NCI-H1105 treated with DMSO at 0.1 percent for 48 hours (cell line): ENCODE measurements at places on chromosomes 6 and 20.

- no peak for DNase-seq
Observed at GRCh38 chr6:42488129-42488528, 36.4 kb upstream of the TRERF1 start.

- no peak for DNase-seq
Observed at GRCh38 chr20:42261766-42262270, 643.6 kb upstream of the CHD6 start.

GRCh38 chr6:73471686-73472290, 10.3 kb downstream of the MTO1 start:
- no peak for DNase-seq

- no peak for DNase-seq
Observed at GRCh38 chr20:2707353-2708072, 14.9 kb downstream of the EBF4 start.

DNA sequence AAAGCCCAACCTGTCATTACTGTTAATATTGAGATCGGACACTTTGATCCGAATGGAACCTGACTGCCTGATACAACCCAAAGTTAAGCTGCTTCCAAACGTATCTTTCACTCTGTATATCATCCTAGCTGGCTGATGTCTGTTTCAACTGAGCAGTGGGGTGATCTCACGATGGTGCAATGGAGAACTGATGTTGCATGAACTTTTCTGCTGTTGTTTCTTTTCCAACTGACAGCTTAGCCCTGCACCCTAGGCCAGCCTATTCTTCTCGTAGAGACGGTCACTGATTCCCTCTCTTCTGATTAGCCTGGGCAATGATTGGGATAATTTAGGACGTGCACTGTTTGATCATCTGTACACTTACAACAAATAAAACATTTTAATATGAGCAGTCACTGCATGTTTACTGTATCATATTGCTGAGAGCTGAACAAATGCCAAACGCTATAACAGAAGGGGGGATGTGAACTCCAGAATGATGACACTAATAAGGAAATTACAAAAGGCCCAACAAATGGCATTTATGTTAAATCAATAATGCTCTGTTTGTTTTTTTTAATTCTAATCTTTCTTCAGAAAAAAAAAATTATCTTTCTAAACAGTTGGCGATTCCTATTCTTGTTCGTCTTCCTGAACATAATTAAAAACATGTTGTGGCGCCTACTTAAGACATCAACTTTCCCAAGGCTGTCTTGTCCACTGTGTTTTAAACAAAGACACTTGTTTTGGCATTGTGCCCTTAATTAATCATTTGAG, 184.8 kb downstream of the ZNF217 start:
- DNase-seq: peak; percentile 51

DNA sequence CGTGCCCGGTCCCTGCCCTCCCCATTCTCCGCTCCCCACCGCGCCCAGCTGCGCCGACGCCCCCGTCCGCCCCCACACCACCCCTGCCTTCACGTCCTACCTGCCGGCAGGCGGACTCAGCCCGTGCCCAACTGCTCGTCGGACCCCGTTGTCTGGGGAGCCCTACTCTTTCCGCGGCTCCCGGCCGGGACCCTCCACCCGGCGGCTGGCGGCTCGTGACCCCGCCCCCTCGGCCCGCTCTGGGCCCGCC, at the start of gene SERAC1:
SERAC1 (minus strand) TSS at position 223 of the 250 bp plus-strand sequence. CDS start 9,899 bp downstream, outside the sequence.
- DNase-seq: no peak
